ENCODE measurements at places on chromosomes 12 and 14.

GRCh38 chr14:81818271-81818670, 284.6 kb upstream of the SEL1L start:
- DNase-seq = no peak

DNA sequence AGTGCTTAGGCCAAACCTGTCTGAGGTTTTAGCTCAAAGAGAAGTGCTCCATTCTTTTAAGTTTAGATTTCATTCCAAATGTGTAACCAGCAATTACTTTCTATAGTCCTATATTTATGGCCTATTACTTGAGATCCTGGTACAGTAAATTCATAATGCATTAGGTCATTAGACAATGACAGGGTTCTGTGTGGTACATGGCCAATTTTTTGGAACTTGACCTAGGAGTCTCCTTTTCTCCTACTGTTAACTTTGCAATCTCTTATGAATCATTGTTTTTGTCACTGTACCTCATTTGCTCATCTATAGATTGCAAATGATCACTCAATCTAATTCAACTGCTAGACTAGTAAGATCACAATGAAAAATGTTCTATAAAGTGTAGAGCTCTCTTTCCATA, 136.7 kb downstream of the PDE3A start:
- no peak for DNase-seq

GRCh38 chr14:89870316-89870715, 84.2 kb downstream of the EFCAB11 start:
- no peak for DNase-seq

DNA sequence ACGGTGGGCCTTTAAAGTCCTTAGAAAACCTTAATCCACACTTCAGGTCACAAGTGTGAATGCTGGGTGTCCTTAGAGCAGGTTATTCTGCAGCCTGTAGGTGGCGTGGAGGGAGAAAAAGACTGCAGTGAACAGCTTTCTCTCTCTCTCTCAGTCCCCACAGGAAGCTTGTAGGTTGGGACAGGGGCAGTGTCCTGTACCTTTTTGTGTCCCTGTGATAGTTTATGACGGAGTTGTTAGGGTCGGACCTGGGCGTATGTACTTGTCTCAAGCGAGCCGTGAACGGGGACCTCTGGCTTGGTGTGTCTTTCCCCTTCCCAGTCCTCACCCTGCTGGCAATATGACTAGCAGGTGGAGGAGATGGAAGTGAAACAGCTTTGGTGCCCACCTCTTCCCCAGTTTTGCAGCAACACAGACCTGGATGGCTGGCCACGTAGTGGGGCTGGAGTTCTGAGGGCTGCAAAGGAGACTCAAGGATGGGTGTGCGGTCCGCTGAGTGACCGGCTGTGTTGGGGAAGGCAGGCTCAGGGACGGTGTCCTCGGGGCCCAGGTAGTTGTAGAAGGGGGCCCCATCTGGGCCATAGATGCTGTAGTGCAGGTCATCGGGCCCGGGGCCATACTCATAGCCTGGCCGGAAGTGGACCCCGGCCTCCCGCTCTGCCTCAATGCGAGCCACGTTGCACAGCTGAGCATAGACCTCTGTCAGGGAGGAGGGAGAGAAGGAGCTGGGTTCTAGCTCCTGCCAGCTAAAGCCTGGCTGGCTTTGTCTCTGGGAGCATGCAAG, 8.9 kb downstream of the ISCA2 start:
- no peak for DNase-seq

- DNase-seq = peak; percentile 83
Measured at GRCh38 chr12:89040146-89040964, 311.9 kb downstream of the DUSP6 start.

- DNase-seq = no peak
Measured at GRCh38 chr12:108348842-108349241, 9.7 kb upstream of the CMKLR1 start.

DNA sequence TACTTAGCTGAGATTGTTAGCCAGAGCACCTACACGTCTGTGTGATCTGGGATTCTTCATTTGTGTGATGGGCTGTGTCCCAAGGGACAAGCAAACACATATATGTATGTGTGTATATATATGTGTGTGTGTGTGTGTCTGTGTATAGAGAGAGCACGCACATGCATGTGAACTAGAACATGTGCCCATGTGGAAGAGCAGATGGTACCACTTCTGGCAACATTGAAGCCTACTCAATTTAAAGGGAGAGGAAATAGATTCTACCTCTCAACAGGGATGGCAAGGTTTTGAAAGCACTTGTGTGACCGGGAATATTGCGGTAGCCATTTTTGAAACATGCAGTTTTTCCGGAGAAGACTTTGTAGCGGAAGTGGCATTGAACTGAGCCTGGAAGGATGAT, 1.4 kb downstream of the TOMM20L start:
- no peak for DNase-seq

DNA sequence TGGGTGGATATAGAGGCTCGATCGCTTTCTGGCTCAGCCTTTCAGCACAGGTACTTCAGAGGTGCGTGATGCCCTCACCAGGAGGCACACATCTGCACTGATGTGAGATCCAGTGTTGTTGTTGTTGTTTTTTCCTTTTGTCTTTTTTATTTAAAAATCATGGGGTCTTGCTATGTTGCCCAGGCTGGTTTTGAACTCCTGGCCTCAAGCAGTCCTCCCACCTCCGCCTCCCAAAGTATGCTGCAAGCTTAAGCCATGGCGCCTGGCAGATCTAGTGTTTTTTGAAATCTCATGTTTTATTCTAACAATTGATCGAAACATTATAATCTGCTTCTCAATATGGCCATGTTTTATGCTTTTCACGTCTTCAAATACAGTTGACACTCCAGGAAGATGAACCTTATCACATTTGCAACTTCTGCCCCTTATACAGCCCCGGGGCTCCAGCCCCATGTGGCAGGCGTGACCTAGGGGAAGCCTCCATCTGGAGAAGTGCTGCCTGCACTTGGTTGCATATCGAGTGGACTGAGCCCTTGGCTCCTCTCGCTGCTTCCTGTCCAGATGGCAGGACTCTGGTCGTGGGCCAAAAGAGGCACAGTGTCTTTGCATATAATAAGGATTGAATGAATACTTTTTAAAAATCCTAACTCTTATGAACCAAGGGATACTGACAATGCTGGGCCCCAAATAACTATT, 71.7 kb downstream of the TRAF3 start:
- DNase-seq = no peak

- DNase-seq = no peak
Measured at GRCh38 chr12:6840761-6841515, at the start of gene GNB3. Gene GNB3, plus strand, starts transcription at chr12:6840925. Its CDS starts 363 bp downstream, at chr12:6841288.

GRCh38 chr12:123937707-123938591, 34.7 kb downstream of the CCDC92 start:
- peak; percentile 45 for DNase-seq

- DNase-seq = no peak
Measured at GRCh38 chr14:26773906-26774593, 176.2 kb upstream of the NOVA1 start.

DNA sequence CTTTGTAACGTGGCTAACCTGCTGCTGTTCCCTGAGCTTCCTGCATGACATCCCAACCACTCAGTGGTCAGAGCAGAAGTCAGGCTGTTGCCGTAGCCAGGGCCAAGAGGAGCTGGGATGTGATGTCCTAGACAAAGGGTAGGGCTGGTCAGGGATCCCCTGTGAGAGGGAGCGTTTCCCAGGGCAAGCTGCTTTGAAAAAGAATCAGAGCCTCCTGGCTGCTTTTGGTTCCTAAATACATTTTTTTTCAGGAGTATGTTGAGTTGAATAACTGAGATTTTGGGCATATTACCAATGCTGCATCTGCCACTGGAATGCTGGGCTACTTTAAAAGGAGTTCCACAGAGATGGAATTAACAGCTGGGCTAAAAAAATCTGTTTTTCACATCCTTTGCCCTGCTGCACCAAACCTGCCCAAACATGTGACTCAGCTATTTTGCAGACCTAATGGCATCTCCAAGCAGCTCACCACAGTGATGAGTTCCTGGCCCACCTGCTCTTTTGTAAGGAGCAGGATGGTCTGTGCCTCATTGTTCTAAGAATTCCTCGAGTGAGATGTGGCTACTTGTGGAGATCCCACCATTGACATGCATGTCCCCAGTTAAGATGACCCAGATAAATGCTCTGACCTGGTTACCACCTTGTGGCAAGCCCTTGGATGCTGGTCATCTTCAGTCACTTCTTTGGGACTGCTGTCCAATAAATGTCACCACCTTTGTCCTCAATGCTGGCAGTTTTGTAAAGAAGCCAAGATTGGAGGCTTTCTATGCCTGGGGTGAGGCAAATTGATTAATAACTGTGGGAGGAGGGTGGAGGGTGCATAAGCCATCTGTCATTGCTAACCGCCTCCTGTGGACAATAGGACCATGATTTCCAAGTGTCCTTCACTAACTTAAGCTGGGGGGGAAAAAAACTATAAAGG, 24.1 kb downstream of the ANKRD13A start:
- DNase-seq = no peak

GRCh38 chr12:56450241-56450640, 1.0 kb upstream of the TIMELESS start:
- DNase-seq = no peak

DNA sequence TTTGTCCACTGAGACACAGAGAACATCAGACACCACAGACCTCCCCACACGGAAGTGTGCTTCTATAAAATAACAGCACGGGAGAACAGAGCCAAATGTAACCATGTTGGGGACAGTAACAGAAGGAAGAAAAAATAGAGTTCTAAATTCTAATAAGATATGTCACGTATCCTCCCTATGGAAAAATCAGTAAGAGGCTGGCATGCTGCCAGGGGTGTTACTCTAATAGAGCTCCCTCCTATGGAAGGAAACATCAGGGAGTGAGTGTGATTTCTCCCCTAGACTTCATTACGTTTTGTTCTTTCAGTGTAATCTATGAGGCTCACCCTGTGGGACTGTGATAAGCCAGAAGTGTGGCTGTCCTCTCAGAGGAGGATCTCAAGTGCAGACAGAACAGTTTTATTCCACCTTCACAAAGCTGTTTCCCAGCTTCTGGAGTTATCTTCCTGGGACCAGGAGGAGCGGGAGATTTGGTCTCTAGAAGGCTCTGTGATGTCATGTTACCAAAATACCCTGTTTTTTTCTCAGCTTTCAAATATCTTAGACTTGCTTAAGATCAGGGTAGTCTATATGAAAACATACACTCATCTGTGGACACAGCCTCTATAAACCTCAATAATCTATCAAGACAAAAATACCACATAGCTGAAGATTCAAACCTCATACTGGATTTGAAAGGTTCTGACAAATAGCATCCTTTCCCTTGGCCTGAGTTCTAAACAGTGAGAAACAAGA, 69.3 kb downstream of the ZFC3H1 start:
- no peak for DNase-seq

GRCh38 chr14:54737132-54737711, 165.4 kb downstream of the GCH1 start:
- DNase-seq = no peak

- no peak for DNase-seq
Measured at GRCh38 chr12:31057671-31058070, 16.0 kb upstream of the DDX11 start.

DNA sequence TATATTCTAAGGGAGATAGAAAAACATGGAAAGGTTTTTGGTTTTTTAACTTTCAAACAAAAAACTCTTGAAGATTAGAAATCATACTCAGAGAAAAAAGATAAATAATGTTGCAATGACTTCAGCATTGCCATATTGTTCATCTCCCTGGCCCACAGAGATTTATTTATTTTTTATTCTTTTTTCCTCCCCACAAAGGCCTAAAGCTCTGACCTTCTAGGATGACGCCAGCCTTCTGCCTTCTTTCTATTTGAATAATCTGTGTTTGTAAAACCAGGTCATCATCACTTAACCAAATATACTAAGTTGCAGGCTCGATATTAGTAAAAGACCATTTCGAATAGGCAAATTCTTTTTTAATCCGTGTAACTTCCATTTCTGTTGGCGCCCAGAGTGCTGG, 4.4 kb upstream of the DCP1B start:
- DNase-seq = no peak

DNA sequence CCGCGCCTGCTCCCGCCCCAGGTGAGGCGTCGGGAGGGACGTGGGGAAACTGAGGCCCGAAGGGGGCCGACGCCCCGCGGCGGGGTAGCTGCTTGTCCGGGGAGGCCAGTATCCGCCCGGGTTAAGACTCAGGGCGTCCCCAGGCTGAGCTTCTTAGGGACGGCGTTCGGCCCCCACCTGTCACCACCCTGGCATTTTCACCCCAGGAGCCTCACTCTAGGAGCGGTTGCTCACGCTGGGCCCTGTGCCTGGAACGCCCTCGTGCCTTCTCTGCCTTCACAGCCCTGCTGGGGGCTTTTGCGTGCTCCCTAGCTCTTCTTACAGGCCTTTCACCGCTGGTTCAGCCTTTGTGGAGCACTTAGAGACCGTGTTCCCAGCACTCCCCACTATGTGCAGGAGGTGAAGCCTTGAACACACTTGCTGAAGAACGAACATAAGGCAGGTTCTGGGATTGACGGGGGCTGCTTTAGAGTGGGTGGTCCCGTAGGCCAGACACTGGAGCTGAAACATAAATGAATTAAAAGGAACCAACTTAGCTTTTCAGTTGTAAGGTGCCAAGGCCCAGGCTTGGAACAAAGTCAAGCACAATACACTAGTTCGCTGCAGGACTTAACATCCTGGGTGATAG, 601 bp downstream of the ZNF839 start:
- peak; percentile 42 for DNase-seq

- no peak for DNase-seq
Measured at GRCh38 chr12:15679151-15679550, 110.0 kb downstream of the EPS8 start.

- no peak for DNase-seq
Measured at GRCh38 chr14:77111021-77111420, 13.0 kb downstream of the CIPC start.

- DNase-seq = no peak
Measured at GRCh38 chr12:78938341-78939084, 73.9 kb downstream of the SYT1 start.

DNA sequence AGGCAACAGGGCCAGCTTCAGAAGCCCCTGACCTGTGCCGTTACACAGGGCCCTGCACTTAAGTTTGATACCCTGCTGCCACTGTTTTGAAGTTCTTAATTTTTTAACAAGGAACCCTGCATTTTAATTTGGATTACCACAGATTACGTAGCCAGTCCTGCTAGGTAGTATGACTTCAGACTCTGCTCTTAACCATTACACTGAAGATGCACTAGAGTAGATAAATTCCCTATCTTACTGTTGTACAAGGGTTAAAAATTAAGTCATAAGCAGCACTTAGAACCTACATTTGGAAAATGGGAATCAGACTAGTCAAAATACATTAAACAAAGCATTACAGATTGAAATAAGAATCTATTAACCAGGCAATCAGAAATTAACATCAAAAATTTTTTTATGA, 2.3 kb downstream of the GNPNAT1 start:
- no peak for DNase-seq

GRCh38 chr14:65150898-65151608, 48.7 kb upstream of the MAX start:
- no peak for DNase-seq

DNA sequence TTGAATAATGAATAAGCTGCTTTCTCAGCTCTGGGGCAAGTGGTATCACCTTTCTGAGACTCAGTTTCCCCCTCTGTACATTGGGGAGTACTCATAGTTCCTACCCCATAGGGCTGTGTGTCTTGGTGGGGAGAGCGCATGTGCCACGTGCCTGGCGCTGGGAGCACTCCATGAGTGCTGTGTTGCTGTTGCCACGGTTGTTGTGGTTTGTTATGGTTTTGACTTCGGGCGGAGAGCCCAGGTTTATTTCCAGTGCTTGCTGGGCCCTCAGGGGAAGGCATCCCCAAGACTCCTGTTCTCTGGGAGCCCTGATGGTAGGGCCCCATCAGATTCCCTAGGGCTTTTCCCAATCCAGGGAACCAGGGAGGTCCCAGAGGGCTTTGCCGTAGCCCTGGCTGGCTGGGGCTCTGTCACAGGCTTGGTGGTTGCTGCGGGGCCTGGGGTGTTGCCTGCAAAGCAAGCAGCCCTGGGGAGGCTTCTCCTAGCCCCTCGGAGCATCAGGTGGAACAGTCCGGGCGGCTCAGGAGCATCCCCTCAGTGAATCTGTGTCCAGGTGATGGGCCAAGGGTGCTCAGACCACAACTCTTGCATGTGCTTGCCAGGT, 18.6 kb downstream of the SH2B3 start:
- no peak for DNase-seq

Data from stimulated activated CD4-positive, alpha-beta T cell treated with anti-CD3 and anti-CD28 coated beads, Interleukin-2, amount 100 ng/mL, for 24 hours (primary cell).